ENCODE measurements at places on chromosomes 4 and X.

DNA sequence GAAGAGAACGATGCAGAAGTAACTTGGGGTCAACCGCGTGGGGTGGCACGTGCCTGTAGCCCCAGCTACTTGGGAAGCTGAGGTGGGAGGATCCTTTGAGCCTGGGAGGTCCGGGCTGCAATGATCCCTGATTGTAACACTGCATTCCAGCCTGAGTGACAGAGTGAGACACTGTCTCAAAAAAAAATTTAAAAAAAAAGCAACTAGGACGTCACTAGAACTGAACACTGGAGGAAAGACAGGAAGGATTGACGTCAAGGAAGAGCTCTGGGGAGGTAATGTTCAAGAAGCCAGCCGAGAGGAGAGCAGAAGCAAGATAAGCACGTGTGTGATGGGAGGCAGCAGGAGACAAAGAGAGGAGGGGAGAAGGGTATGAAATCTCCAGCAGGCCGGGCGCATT is 28.7 kb downstream of the S100G start:
- no peak for DNase-seq

- peak; percentile 81 for DNase-seq
Measured at GRCh38 chr4:83128240-83128929, 13.9 kb upstream of the PLAC8 start.

- no peak for DNase-seq
Measured at GRCh38 chr4:128793859-128794672, 15.4 kb upstream of the JADE1 start.

DNA sequence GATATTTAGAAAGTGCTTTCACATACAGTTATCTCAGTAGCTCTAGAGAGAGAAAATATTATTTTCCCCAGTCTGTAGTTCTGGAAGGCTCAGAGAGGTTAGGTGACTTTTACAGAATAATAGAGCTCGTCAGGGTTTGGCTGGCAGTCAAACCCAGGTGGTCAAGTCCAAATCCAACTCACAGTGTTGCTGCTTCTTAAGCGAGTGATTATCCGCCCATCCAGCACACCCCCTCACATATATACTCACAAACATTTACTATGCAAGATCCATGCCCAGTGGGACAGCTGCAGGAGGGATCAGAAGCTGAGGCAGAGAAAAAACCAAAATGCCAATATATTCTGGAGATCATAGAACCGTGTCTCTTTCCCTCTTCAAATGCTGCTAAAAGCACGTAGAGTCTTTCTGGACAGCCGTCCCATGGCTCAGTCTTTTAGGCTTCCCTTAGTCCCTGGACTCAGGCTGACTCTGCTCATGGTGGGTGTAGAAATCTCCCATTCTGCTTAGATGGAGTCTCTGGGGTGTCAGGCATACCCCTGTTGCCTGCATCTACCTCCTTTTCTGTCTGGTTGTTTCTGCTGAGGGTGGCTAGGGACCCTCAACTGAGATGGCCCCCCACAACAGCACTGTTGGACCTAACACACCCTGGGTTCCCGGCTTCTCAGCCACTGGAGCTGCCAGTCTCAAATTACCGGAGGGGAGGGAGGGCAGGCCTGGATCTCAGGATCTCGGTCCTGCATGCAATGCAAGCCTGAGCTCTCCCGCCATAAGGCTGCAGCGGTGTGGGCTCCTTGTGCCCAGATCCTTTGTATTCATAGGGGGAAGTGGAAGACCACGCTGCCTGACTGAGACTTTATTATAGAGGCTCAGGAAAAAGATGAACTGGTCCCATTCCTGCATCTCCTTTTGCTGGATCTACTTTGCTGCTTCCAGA is at the start of gene CHRNA9:
Gene CHRNA9, plus strand, starts transcription at position 743 of the 934 bp plus-strand sequence. Its CDS starts 135 bp downstream, at position 878.
- DNase-seq = no peak

GRCh38 chrX:45324941-45325340 is 124.3 kb upstream of the DIPK2B start:
- DNase-seq = no peak

GRCh38 chrX:54808109-54808604 is 612 bp downstream of the MAGED2 start:
- DNase-seq = no peak

GRCh38 chrX:141662781-141663180 is 35.8 kb downstream of the SPANXD start:
- DNase-seq = peak; percentile 56

- DNase-seq = peak; percentile 65
Measured at GRCh38 chr4:141686146-141686775, 49.9 kb downstream of the IL15 start.

- peak; percentile 37 for DNase-seq
Measured at GRCh38 chr4:176548571-176548970, 228.8 kb downstream of the SPCS3 start.

- no peak for DNase-seq
Measured at GRCh38 chr4:75950213-75950815, 9.5 kb upstream of the NAAA start.

GRCh38 chr4:161990721-161991120 is 173.1 kb downstream of the FSTL5 start:
- no peak for DNase-seq

- DNase-seq = peak; percentile 98
Measured at GRCh38 chr4:16627999-16628398, 270.4 kb downstream of the LDB2 start.

GRCh38 chr4:36010397-36010929 is 233.9 kb downstream of the ARAP2 start:
- DNase-seq = no peak

DNA sequence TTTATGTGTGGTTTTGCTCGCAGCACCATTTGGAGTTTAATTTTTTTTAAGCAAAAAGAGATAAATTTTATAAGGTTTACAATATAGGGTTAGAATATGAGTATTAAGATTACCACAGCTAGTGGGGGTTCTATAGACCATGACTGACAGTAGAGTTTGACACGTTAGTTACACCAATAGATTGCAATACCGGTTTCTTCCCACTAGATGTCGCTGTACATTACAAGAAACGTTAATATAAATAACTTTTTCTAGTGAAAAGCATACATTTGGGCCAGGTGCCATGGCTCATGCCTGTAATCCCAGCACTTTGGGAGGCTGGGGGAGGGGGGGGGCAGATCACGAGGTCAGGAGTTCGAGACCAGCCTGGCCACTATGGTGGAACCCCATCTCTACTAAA is 433.6 kb downstream of the MAGEB5 start:
- DNase-seq = peak; percentile 11

DNA sequence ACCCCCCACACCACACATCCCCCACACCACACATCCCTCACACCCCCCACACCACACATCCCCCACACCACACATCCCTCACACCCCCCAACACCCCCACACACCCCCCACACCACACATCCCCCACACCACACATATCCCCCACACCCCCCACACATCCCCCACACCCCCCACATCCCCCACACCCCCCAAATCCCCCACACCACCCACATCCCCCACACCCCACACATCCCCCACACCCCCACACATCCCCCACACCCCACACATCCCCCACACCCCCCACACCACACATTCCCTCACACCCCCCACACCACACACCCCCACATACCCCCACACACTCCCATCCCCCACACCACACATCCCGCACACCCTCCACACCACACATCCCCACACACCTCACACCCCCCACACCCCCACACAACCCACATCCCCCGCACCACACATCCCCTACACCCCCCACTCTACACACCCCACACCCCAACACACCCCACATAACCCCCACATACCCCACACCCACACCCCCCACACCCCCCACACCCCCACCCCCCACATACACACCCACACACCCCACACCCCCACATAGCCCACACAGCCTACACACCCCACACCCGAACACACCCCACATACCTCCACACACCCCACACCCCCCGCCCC is 172.9 kb downstream of the DCLK2 start:
- no peak for DNase-seq

DNA sequence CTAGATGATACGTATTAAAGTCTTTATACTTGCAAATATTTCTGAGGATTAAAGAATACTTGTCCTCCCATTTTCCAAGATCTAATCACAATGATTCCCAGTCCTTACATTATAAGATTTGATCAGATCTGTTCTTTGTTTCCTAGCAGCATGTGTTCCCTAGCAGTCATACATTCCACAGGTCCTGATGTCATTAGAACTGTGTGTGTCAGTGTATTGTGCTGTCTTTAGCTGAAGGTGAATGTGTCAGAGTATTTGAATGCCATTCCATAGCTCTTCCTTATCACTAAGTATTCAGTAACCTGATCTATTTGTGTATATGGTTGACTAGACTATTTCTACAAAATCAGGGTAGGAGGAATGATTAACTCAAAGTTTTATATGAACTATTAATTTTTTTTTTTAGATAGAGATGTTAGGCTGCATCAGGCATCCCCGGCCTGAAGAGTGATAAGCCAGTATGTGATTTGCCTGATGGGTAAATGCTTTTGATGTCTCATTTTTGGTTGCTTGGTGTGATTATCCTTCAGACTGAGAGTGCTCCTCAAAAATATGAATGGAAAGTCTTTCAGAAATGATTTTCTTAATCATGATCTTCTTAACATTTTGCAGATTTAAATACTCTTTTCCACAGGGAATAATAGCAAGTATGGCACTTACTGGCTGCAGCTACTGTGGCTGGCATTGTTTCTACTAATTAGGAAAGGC is 4.4 kb downstream of the ADGRL3 start:
- DNase-seq = no peak

DNA sequence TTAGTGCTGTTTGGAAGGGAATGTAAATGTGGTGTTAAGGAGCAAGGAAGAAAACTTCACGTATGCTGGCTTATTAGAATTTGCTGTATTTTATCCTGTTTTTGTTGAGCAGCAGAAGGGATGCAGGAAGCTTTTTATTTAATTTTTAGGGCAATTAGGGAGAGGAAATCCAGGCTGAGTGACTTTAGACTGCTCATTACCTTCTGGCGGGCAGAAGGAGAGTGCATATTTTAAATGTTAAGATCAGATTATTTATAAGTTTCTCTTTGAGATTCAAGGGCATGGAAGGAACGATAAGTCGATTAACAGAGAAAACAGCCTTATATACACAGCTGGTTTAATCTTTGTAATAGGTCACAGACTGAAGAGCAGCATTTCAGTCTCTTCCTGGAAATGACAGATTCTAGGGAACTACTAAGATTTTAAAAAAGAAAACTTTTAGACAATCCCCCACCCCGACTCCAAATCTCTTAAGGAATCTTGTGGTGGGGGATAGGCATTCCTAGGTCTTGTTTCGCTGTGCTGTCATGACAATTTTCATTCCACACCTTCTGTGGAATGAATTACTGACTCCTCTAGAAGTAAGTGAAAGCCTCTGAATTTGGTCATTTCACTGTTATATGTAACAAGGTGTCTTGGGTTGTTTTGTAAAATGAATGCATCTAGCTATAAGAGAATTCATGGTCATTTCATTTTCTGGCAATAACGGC is 402.5 kb downstream of the RAPGEF2 start:
- DNase-seq = no peak

- no peak for DNase-seq
Measured at GRCh38 chr4:58265734-58266133, 1155.5 kb upstream of the IGFBP7 start.

DNA sequence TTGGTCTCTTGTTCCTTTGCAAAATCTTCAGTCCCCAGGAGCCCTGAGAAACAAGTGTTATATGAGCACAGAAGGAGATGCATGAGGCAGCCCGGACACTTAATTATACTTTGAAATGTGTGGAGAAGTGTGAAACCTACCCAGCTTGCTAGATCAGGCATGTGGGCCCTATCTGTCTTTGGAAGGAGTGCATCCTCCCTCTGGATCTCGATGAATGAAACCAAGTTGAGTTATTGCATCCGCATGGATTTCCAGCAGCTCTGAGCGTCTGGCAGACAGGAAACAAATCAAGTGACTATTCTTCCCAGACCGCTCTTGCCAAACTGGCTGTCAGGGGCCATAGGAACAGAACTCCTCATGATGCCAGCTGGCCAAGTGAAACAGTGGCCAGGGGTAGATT is 19.6 kb upstream of the SOWAHD start:
- DNase-seq = no peak

GRCh38 chr4:139555705-139556070 is 331 bp downstream of the SETD7 start:
- no peak for DNase-seq

GRCh38 chr4:135552131-135552530 is 1350.5 kb upstream of the PABPC4L start:
- no peak for DNase-seq

DNA sequence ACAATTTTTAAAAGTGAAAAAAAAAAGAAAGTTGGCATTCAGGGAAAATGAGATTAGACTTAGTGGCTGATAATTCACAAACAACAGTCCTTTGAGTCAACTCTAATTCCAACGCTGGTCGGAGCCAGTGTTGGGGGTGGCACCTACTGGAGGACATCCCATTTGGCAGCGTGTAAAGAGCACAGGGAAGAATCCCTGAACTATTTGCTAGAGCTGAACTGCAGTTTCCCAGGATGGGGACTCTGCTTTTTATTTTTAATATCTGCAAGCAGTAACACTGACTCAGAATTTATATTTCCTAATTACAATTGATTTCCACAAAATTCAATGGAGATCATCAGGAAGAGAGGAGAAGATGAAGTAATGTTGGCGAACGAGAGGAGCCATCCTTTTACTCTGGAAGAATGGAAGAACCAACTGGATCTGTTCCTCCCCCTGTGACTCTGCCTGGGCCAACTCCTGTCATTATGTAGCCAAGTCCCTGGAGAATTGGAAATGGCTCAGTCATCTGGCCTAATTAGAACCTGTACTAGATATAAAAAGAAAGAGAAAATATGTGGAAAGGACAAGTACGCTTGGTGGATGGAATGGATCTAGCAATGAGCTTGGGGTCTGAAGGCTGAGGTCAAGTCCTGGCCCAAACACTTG is 76.7 kb downstream of the IRF2 start:
- DNase-seq = no peak

DNA sequence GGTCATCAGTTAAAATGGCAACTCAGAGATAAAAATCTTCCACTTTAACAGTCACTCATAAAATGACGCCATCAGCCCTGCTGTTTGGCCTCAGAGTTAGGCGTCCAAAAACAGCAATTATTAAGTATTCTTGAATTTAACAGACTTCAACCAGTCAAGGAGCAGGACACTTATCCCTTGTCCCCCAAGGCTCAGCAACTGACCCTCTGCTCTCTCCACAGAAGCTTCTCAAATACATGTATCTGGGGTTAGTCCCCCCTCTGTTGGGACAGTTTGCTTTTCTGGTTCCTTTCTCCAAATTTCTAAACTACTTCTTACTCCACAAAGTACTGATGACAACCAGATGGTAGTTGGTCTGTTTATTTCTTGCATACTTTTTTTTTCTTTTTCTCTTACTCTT is 54.4 kb downstream of the SOD3 start:
- DNase-seq = peak; percentile 27

- DNase-seq = peak; percentile 49
Measured at GRCh38 chrX:100090931-100091330, 319.1 kb downstream of the PCDH19 start.

DNA sequence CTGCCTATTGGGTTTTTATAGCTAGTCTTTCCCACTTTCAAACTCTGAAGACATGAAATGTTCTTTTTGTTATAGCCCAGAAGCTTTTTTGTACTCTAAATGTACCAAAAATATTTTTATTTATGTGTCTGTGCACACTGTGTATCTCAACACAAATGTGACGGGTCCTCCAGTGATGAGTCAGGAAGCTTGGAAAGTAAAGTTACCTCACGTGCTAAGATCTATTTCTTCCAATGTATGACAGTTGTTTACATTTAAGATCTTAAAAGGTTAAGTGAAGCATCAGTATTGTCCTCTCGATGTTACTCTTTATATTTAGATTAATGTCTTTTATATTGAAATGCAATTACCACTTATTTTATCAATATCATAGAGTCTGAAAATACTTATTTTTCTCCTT is 29.1 kb upstream of the PRSS12 start:
- DNase-seq = no peak
